Vagina (tissue), 2 donors: ENCODE measurements at places on chromosomes 1 and 21.

DNA sequence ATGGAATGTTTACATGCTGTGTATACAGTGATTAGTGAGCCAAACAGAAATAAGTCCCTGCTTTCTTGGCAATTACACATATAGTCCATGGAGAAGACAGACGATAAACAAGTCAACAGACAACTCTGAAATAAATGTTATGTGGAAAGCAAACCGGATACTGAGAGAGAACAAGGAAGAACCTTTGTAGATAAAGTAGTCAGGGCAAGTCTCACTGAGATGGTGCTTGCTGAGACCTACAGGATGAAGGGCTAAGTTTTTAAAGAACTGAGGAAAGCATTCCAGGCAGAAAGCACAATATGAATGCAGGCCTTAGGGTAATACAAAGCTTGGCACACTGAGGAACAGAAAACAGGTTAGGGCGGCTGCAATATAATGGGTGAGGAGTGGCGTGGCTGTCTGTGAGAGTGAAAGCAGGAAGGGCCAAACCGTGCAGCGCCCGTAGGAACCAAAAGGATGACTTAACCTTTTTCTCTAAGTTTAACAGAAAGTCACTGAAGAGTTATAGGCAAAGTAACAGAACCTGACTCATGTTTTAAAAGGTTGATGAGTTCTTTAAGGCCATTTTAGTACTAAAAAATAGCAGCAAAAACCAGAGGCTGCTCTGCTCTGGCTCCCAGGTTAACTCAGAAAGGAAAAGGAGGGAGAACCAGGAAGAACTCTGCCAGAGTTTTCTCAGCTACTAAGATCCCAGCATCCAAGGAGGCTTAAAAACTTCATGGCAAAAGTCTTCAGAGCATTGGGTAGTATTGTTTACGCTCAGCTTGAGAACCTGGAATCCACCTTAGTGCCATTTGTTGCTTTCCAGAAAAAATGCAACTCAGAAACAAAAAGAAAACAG lies 8.7 kb upstream of the TTF2 start:
- no peak for DNase-seq

GRCh38 chr21:22450507-22450906 lies 1452.3 kb downstream of the NCAM2 start:
- no peak for DNase-seq

DNA sequence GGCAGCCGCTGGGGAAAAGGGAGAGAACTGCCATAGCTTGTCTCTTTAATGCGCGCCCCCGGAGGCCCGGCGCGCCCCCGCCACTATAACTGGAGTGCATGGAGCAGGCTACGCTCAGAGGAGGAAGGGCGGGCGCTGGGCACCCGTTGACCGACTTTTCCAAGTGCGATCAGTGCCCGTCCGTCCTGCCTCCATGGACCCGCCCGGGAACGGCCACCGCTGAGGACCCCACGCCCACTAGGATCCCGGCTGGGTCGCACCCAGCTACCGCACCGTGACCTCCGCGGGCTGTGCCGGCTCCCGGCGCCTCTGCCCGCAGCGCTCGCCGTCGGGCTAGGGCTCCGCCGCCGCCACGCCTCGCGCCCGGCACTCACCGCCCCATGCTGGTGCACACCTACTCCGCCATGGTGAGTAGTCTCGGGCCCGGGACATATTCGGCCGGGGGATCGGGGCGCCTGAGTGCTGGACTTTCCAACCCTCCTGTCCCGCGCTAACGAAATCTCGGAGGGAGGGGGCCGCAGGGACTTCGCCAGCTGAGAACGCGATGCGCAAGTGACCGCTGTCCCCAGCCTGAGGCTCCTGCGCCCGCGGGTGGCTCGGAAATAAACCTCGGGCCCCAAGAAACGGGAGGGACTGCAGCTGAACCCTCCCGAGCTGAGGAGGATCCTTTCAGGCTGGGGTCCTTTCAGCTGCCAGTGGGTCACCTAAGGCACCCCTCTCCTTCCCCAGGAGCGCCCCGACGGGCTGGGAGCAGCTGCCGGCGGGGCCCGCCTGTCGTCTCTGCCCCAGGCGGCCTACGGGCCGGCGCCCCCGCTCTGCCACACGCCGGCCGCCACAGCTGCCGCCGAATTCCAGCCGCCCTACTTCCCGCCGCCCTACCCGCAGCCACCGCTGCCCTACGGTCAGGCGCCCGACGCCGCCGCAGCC lies at the start of gene TFAP2E:
Gene TFAP2E, plus strand, starts transcription at position 117 of the 927 bp plus-strand sequence. Its CDS starts 264 bp downstream, at position 381.
- no peak for DNase-seq

DNA sequence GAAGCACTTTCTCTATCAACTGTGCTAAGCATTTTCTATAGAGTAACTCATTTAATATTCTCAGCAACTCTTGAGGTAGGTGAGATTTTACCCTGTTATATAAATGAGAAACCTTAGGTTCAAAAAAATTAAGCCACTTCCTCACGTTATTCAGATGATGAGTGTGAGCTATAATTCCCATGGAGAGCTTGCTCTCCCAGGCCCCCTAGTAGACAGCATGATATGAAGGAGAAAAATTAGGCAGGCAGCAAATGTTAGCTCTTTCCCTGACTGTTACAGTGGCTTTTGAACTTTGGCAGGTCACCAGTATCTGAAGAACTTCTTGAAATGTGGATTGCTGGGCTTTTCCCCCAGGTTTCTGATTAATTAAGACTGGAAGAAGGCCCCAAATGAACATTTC lies 753.1 kb downstream of the NCAM2 start:
- DNase-seq: no peak

DNA sequence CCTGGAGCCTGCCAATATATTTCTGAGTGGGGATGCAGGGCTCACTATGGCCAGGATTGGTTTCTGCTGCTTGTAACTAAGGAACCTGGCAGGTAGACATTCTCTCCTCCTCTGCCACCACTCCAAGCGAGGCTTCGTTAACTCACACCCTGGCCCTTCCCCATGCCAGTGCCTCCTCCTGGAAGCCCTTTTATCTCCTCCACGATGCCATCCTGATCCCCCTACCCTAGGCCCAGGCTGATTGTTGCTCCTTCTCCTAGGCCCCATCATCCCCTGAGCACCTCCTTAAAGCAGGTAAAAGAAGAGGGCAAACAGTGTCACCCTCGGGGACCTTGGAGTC lies 118.5 kb downstream of the DMRTB1 start:
- DNase-seq: no peak

DNA sequence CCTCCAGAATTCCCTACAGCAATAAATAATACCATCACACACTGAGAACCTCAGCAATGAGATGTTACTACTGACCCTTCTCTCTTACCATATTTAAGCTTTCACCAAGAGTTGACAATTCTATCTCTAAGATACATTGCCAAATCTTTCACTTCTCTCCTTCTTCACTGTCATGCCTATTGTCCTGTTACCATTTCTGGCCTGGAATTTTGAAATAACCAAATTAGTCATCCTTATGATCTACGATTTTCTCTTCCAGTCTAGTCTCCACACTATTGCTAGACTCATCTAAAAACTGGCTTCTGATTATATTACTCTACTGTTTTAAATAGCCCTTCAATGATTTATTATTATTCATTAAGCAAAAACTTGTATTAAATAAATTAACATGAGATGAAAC lies 656.1 kb upstream of the ADGRL4 start:
- no peak for DNase-seq

DNA sequence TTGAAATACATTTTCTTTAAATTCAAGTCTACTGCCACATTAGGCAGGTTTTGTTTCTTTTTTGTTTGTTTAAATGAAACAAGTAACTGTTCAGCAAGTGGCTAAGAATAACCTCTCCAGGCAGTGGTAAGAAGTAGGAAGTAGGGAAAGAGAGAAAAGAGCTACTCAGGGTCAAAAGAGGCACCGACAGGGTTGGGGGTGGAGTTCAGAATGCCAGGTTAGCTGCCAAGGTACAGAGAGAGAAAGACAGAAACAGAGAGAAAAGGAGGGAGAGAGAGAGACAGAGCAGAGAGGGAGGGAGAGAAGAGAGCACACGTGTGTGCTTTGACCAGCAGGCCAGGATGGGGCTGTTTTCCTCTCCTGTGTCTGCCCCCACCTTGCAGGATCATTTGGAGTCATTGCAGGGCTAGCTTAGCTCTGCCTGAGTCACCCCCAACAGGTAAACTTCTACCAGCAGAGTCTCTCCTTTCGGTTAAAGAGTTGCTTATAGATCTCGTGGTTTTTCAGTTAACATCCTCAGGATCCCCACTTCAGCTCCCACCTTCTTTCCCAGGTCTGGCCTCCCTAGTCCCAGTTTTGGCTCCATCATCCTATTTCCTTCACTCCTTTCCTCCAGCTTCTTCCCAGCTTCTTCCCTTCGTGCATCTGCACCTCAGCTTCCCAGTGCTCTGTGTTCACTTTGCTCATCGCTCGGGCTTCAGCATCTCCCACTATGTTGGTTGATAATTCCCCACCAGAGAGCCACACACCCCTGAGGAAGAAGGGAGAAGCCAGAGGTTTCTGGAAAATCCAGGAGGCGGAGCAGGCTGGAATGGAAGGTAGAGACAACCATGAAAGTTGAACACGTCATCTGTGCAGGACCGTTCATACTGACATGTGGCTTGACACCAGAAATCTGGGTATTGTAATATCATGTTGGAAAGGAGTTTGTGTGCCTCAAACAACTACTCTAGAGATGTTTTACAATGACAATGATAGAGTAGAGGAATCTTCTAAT lies 21.8 kb upstream of the RAB4A start:
- DNase-seq: no peak

GRCh38 chr1:47690341-47691250 lies 252.8 kb downstream of the FOXD2 start:
- DNase-seq: peak; percentile 9

- no peak for DNase-seq
Measured at GRCh38 chr1:2543543-2544092, 12.6 kb upstream of the TNFRSF14 start.

- DNase-seq: peak; percentile 84
Measured at GRCh38 chr1:26530895-26531598, 1.5 kb downstream of the RPS6KA1 start.

DNA sequence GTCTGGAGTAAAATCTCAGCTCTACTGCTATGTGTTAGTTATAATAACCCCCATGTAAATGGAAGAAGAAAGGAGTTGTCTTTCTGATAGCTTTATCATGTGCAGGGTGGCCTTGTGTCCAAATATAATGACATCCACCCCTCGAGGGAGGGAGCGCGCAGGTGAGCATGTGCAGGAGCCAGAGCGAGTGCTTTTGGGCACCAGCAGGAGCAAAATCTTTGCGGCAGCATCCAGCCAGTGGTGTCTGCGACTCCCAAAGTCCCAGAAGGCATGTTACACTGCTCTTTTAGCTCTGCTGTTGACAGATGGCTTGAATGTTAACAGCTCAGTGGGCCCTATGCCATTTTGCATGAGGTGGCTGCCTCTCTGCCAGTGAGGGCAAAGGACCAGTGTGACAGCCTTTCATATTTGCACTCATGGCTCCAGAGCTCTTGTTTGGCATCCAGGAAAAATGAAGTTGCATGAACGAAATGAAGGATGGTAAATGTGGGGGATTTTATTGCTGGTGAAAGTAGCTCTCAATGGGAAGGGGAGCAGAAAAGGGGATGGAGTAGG lies 146.7 kb downstream of the HMCN1 start:
- DNase-seq: no peak

DNA sequence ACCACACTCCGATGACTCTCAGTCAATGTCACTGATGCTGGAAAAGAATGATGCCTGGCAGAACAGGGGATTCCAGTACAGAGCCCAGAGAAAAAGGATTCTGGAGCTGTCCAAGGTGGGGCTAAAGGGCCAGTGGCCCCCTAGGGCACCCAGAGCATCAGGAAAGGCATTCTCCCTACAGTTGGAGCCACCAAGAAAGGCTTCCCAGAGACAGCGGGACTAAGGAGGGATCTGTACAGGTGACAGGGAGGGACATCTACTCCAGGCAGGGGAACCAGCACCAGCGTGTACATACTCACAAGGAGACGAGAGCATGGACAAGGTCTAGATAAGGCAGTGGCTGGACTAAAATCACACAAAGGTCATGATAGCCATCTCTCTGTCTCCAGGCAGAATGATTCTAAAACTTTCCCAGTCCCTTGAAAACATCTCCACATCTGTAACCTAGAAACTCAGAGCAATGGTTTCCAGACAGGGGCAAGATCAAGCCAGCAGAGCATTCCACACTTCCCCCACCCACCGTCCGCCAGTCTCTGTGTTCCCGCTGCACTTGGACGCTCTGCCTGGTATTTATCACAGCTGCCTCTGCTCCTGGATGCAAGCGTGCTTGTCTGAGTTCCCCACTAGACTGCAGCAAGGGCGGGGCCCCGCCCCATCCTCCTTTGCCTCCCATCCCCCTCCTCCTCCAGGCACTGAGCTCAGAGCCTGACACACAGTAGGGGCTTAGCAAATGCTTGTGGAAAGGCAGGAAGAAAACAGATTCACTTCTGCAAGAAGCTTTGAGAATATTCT lies 111.6 kb upstream of the ZC3H12A start:
- no peak for DNase-seq

- no peak for DNase-seq
Measured at GRCh38 chr1:32907435-32907834, 6.2 kb upstream of the TMEM54 start.

- DNase-seq: no peak
Measured at GRCh38 chr1:2934642-2935081, 86.6 kb upstream of the ACTRT2 start.

GRCh38 chr1:98931128-98931835 lies 73.4 kb downstream of the PLPPR5 start:
- DNase-seq: no peak

GRCh38 chr1:192839162-192840066 lies 30.6 kb downstream of the RGS2 start:
- no peak for DNase-seq

- no peak for DNase-seq
Measured at GRCh38 chr1:62306065-62306464, 13.2 kb downstream of the KANK4 start.

- DNase-seq: no peak
Measured at GRCh38 chr1:17923666-17924065, 168.5 kb downstream of the ACTL8 start.

GRCh38 chr1:115056395-115056798 lies 26.8 kb downstream of the TSHB start:
- no peak for DNase-seq

DNA sequence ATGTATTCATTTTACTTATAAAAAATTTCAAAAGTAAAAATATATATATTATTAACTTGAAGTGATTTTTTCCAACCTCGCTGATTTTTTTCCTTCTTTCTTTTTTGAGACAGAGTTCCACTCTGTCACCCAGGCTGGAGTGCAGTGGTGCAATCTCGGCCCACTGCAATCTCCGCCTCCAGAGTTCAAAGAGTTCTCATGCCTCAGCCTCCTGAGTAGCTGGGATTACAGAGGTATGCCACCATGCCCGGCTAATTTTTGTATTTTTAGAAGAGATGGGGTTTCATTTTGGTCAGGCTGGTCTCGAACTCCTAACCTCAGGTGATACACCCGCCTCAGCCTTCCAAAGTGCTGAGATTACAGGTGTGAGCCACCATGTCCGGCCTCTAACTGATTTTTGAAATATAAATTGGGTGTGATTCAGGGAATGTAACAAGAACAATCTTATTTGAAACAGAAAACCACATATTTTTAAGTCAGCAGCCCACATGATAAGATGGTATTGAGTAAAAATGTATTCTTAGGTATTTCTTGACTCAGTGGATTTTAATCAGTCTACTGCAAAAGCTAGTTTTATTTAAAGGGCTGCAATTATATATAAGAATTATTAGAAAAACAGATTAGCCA lies 30.0 kb downstream of the ZBTB8B start:
- no peak for DNase-seq
